ENCODE measurements at places on chromosomes 5 and 9.

DNA sequence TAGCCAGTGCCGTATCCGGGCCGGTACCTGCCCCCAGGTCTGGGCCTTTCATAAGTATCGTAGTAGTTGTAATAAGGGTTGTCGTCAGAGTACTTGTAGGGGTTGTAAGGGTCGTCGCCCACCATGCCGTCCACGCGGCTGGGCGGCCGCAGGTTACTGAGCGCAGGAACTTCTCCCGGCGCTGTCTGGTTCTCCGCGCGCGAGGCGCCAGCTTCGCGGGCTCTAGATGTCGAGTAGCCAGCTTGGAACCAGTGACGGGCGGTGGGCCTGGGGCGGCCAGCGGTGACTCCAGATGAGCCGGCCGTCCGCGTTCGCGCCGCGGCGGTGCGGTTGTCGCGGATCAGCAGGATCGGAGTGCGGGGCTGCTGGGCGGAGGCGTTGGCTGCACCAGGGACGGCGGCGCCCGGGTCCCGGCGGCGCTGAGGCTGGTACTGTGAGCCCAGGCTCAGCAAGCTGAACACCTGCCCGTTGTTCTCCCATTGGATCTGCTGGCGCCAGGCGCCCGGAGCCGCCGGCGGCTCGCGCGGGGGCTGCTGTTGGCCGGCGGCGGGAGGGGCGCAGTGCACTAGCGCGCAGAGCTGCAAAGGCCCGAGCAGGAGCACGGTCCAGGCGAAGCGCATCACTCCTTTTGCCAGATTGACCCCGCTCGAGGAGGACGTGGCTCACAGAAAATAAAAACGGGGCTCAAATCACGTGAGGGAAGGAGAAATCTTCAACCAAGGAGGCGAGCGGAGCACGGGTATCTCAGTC, 518 bp downstream of the LOX start:
- DNase-seq, result no peak

- DNase-seq, result no peak
Observed at GRCh38 chr5:121968910-121969607, 7.3 kb downstream of the SRFBP1 start.

DNA sequence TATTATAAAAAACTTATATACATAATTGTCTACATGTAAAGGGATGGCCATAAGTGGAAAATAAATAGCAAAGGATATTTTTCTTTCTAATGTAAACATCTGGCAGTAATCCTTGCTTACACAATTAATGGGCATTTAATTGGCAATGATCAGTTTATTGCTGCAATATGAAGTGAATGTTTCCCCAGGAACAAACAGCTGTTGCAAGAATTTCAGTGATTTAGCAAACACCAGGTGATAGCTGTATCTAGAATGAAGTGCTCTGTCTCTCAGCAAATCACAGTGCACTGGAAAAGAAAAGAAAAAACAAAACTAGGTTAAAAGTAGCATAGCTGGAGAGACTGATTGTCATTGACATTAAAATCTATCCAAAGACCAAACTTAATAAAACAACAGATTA, 594.5 kb upstream of the ARRDC3 start:
- no peak for DNase-seq

DNA sequence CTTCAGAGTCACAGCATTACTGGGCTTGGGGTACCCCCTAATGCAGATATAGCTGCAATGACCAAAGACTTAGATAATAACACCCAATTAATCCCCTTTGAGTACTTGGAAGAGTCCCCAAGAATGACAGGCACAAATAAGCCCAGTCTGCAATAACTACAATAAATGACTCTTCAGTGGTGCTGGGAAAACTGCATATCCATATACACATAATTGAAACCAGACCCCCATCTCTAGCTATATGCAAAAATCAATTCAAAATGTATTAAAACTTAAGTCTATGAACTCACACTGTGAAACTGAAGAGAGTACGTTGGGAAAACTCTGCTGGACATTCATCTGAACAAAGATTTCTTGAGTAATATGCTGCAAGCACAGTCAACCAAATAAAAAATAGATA, 422.5 kb downstream of the CDH18 start:
- DNase-seq, result no peak

DNA sequence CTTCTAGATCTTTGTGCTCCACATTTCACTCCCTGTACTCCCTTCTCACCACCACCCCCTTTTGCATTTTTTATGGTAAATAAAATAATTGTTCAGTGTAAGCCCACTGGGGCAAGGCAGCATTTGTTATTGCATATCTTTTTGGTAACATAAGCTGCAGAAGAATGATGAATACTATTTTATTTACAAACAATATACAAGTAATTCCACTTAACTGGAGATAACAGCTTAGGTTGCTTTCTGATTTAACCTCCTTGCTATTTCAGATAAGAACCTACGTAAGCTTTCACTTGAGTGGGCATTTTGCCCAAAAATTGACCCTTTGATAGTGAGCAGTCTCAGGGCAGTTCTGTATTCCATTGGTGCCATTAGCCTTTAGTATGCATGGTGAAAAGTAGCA, 417.9 kb downstream of the SH3GL2 start:
- DNase-seq, result no peak

DNA sequence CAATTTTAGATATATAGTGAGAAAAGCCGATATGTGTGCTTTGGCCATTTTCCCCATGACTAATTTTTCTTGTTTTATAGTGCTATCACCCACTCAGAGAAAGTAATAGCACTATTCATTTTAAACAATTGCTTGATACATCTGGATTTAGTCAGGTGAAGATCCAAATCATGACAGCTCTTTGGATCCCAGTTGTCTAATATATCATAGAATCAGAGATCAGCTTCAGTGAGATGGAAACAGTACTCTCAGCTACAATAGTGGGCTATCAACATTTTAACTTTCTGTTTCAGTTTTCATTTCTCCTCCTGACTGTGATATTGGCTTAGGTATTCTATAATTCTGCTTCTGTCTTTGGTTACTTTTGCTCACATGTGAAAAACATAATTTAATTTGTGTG, 38.7 kb downstream of the VCAN start:
- no peak for DNase-seq

DNA sequence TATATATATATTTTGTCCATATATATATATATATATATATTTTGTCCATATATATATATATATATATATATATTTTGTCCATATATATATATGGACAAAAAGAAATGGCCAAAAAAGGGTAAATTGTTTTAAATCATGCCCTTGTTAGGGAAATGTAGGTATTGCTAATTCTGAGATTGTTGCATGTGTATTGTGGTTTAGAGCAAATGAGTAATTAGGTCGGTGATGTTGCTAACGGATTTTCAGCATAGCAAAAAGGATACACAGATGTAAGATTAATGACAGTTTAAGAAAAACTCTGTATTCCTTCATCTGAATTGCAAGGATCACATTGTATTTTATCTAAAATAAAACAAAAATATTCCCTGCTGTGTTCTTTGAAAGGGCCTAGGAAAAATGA, 40.2 kb downstream of the OSTF1 start:
- DNase-seq, result no peak

DNA sequence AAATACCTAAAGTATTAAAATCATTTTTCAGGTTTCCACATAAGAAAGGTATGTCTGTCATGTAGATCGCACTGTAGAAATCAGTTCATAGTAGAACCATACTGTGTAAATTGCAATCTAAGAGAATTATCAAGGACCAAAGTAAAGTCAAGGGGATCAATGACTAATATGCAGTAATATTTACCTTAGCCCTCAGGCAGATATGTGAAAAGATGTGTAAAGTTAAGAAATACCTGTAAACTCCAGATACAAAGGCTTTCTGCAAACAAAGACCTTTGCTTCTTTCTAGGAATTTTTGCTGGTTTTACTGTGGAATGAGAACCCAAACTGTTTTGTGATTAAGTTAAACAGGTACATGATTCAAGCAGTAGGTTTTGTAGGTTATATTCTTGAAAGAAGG, 11.6 kb downstream of the POLK start:
- no peak for DNase-seq

- no peak for DNase-seq
Observed at GRCh38 chr5:142330026-142330425, 5.2 kb upstream of the SPRY4 start.

DNA sequence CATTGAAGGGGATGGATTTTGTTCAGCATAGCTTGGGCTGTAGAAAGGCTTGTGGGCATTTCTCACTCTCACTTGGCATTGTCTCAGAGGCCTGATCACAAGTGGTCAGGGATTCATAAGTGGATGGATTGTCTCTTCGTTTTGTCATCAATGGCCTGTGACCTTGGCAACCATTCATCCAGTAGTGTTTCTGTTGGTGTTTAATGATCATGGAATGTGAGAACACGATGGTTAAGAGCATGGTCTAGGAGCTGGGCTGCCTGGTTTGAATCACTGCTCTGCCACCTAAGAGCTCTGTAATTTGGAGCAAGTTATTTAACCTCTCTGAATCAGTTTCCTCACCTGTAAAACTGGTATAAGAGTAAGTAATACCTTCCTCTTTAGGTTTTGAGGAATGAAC, 430.1 kb upstream of the MEF2C start:
- DNase-seq, result no peak

- DNase-seq, result no peak
Observed at GRCh38 chr9:108569624-108570023, 286.2 kb downstream of the ACTL7B start.

DNA sequence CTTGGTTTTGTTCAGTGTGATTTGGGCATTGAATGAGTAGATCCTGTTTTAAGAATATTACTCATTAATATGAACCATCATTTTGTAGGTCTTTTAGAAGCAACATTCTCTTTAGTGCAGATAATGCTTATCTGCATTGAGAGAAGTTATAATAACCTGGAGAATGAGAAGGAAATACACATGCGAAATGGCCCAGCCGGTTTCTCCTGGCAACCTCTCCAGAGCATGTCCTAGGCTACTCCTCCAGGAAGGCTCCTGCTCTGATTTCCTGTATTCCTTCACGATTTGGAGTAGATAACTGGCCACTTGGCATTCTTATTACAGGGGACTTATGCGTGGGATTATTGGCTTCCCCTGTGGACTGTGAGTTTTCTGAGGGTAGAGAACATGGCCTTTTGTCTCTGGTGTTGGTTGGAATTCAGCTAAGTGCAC, 12.6 kb downstream of the DAPK1 start:
- DNase-seq, result no peak

DNA sequence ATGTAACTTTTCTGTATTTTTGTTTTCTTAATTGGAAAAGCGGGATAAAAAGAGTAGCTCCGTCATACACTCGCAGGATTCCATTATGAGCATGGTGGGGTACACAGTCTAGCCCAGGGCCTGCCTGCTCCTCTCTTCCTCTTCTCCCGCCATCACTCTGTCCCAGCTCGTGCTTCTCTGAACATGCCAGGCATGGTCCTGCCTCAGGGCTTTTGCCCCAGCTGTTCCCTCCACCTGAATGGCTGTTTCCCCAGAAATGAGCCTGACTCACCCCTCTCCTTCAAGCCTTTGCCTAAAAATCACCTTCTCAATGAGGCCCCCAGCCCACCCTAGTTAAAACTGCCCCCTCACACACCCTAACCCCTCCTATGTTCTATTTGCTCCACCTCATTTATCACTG, 4.5 kb downstream of the CORO2A start:
- no peak for DNase-seq

GRCh38 chr5:140828362-140828737, 590 bp downstream of the PCDHA6 start:
- no peak for DNase-seq

- no peak for DNase-seq
Observed at GRCh38 chr5:2187156-2187555, 304.4 kb upstream of the IRX4 start.

GRCh38 chr5:35924122-35924949, 14.1 kb downstream of the CAPSL start:
- no peak for DNase-seq

GRCh38 chr5:122788371-122788770, 13.5 kb downstream of the SNX2 start:
- DNase-seq, result no peak

DNA sequence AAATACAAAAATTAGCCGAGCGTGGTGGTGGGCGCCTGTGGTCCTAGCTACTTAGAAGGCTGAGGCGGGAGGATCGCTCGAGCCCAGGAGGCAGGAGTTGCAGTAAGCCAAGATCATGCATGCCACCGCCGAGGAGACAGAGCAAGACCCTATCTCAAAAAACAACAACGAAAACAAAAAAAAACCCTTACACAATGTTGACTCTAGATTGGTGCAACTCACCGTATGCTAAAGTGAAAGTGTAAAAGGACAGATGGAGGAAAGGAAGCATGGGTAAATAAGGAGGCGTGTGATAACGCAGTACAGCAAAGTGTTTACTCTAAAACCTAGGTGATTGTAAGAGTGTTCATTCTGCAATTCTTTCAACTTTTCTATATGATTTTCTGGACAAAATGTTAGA, 15.9 kb upstream of the RUFY1 start:
- DNase-seq, result no peak

- DNase-seq, result no peak
Observed at GRCh38 chr5:73189871-73190376, 16.9 kb downstream of the TMEM174 start.

GRCh38 chr9:122338536-122338935, 32.3 kb upstream of the PTGS1 start:
- DNase-seq, result no peak

GRCh38 chr5:585962-586628, 26.0 kb upstream of the CEP72 start:
- no peak for DNase-seq

DNA sequence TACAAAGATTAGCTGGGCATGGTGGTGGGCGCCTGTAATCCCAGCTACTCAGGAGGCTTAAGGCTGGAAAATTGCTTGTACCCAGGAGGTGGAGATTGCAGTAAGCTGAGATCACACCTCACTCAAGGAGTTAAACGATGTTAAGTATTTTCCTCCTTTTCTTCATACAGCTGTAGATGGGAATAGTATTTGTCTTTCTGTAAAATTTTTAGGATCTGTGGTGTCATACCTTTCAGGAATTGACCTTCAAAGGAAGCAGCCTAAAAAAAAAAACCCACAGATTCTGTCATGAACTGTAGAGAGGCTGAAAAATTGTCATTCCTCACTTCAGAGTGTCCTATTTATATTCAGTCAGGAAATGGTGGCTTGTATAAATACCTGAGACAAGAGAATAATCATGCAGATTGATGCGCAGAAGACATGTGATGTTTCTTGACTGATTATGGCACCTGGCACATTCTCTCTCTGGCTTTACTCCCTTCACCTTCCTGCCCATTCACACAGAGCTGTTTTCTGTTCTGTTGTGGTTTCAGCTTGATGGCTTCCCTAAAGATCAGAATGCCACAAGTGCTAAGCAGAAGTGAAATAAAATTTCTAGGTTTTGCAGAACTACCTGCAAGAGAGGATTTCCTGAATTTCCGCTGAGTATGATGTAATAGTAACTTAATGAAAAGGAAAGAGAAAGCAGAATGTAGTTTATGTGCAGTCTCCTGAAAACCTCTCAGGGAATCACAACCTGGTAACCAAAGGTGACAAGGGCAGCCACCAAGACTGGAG, 3.8 kb downstream of the IFNA1 start:
- DNase-seq, result no peak

- no peak for DNase-seq
Observed at GRCh38 chr9:74609671-74610405, 112.7 kb downstream of the RORB start.

- DNase-seq, result no peak
Observed at GRCh38 chr9:73038613-73039012, 85.8 kb upstream of the ALDH1A1 start.

GRCh38 chr9:81508476-81508875, 180.9 kb downstream of the TLE1 start:
- no peak for DNase-seq

- no peak for DNase-seq
Observed at GRCh38 chr5:38739011-38739704, 106.7 kb upstream of the OSMR start.

Data from esophagus squamous epithelium (tissue), 5 donors.